ENCODE measurements at places on chromosomes 4 and X.

DNA sequence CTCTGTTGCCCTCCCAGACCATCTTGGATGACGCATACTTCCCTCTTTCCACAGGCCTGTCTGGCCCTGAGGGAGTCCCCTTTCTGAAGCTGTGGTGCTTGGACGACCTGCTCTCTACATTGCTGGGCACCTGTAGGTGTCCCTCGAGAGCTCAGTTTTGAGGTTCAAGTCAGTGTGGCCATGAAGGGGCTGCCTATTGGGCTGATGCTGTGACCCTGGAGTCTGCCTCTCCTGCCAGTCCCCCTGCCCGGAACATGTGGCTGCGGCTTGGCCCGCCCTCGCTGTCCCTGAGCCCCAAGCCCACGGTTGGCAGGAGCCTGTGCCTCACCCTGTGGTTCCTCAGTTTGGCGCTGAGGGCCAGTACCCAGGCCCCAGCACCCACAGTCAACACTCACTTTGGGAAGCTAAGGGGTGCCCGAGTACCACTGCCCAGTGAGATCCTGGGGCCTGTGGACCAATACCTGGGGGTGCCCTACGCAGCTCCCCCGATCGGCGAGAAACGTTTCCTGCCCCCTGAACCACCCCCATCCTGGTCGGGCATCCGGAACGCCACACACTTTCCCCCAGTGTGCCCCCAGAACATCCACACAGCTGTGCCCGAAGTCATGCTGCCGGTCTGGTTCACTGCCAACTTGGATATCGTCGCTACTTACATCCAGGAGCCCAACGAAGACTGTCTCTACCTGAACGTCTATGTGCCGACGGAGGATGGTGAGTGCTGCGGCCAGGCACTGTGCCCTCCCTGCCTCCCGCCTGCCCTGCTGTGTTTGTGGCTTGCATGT is 3.0 kb downstream of the NLGN3 start:
- no peak for DNase-seq

- DNase-seq: no peak
Observed at GRCh38 chr4:10667701-10668326, 16.8 kb downstream of the CLNK start.

DNA sequence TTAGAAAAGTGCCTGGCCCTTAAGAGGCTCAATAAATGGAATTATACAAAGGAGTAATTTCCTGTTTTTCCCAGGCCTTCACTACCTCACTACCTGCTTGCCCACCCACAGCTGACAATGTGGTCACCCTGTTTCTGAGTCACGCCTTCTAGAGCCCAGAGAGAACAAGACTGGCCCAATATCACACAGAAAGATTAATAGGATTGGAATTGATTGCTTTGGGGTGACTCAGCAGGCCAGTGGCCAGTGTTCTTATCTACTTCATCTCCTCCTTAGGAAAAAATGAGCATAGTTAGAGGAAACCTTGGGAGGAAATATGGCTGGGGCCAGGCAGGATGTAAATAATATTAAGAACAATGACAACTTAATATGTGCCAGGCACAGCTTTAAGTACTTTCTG is 4.5 kb upstream of the FGF16 start:
- DNase-seq: no peak

- DNase-seq: no peak
Observed at GRCh38 chrX:77060572-77060971, 386.6 kb upstream of the FGF16 start.

DNA sequence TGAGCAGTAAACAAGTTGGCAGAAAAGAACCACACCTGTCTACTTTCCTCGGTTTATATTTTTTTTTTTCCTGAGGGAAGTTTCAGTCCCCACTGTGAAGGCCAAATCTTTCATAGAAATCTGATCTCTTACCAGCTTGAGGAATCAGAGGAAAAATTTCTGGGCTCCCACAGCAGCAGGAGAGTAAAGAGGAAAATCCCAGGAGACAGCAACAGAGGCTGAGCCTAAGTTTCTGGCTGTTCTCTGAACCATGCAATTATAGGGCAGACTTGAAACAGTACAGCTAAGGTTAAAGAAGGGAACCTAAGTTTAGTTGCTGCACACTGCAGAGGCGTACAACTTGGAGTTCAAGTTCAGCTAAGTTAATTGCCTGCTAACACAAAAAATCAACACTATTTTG is 1090.9 kb upstream of the INTU start:
- no peak for DNase-seq

- no peak for DNase-seq
Observed at GRCh38 chrX:65451663-65452062, 82.9 kb downstream of the LAS1L start.

- DNase-seq: no peak
Observed at GRCh38 chr4:128528793-128529553, 241.4 kb upstream of the PGRMC2 start.

DNA sequence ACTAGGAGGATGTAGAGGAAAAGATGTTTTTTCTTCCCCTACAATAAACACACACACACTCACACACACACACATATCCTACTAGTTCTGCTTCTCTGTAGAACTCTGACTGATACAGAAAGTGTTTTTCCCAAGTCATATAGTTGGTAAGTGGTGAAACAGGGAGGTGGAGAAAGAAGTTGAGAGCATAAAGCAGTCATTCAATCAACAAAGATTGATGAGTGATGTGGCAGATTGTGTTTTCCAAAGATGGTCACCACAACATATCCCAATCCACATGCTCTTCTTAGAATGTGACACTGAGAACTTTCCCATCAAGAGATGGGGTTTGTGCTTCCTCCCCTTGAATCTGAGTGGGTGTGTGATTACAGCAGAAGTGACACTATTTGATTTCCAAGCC is 123.4 kb upstream of the ATP6AP2 start:
- DNase-seq: no peak

DNA sequence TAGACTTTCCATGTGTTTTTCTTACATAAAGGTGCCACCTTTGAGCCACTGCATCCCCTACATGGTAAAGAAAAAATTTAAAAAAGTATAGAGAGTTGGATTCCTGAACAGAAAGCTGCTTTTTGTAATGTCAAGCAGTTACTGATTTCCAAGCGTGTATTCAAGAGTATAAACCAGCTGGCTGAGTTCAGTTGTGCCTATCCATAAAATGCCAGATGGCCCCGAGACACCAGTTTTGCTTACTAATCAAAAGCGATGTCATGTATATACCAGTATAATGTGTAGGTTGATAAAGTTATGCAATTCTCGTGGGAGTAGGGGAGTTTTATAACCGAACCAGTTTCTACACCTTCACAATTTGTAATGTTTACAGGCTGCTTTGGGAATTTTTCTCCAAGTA is 26.2 kb upstream of the PNPLA4 start:
- DNase-seq: no peak

DNA sequence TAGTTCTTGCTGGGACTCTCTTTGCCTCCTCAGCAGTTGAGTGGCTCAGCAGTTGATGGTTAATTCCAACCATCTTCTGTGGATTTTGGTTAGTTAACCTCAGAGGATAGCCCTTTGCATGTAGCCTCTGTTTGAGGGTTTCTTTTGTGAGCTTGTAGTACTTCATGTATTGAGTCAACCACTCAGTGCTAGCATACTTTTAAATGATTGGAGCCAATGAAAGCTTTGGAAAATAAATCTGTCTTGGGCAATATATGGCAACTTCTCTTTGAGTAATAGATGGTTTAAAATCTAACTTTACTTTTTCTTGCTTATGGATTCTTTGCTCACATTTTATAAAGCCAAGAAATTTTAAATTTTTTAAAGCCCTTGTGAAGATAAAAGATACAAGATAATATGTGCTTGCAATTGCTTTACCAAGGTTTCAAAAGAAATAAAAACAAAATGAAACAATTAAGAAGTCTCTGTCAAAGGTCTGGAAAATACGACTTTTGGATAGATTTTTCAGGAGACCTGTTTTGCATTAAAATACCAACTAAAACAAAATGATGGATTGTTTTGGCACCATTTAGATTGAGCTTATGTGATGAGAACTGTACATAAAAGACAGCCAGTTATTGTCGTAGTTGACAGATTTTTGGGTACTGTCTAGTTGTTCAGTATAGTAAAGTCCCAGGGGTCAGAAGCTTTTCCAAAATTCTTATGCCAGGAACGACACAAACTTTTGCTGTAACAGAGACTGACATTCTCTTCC is 181.9 kb downstream of the SPRY1 start:
- DNase-seq: no peak

- no peak for DNase-seq
Observed at GRCh38 chrX:12113321-12113720, 25.0 kb upstream of the FRMPD4 start.

DNA sequence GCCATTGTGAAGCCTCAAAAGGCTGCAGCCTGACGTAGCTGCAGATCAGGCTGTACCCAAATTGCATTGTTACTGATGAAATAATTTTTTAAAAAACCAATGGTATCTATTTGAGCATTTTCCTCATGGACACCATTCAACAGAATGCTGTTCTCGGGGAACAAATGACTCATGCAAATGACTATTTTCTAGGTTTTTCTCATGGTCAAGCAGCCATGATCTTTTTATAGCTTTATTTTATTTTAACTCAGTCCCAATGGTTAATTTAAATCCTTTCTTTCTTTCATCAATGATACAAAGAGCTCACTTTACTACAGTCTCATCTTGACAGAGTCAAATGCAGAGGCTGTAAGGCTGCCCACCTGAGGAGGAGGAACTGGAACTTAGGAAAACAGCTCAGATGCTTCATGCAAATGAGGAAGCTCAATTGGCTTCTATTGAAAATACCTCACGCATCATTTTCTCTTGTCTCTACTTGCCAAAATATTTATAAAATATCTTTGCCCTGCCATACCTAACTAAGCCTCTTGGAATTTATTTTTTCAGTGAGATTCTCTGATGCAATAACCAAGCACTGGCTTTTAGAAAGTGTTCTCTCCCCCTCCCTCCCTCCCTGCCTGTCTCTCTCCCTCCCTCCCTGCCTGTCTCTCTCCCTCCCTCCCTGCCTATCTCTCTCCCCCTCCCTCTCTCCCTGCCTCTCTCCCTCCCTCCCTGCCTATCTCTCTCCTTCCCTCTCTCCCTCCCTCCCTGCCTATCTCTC is 81.0 kb downstream of the SORBS2 start:
- DNase-seq: no peak

- no peak for DNase-seq
Observed at GRCh38 chr4:87530868-87531267, 1.7 kb upstream of the SPARCL1 start.

GRCh38 chrX:17082831-17083230 is 136.4 kb downstream of the REPS2 start:
- peak; percentile 53 for DNase-seq

GRCh38 chrX:107442914-107443527 is 6.4 kb upstream of the FRMPD3 start:
- DNase-seq: no peak

DNA sequence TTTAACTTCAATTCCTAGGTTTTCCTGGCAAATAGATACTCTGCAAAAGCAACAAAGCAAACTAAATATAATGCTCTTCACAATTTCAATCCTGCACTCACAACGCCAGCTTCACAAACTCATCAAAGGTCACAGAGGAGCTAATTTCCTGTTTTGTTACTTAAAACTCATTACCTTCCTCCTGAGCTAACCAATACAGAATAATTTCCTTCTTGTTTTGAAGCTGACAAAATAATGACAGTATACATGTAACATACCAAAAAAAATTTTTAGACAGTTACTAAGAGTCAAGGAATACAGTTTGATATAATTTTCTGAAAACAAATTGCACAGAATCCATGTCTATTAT is 17.9 kb downstream of the CNOT6L start:
- no peak for DNase-seq

DNA sequence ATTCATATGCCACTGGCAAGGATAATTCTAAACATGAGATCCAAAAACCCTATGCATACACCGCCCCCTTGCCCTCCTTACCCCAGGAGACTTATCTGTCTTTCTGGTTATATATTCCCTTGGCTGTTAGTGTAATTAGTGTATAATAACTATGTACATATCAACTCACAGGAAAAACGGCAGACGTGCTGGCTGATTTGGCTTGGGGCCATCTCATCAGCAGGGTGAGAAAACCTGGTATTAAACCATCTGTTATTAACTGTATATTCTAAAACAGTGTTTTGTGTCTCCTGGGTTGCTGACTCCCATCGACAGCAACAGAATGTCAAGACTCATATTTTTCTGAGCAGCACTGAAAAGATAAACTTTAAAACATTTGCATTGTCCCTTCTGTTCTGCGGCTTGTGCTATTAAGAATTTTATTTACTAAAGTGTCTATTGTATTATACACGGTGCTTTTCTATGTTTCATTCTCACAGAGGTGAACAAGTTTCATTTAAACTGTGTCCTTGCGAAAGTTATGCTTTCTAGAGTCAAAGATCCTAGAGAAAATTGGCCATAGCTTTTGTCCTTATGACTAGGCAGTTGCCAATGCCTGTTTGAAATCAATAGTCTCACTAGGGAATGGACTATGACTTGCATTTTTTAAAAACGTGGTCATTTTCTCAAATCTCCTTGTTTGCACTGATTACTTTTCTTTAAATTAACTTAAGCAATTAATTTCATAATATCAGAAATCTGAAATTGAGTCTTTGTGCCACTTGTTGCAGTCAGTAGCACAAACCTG is 211.5 kb upstream of the MID1 start:
- no peak for DNase-seq

DNA sequence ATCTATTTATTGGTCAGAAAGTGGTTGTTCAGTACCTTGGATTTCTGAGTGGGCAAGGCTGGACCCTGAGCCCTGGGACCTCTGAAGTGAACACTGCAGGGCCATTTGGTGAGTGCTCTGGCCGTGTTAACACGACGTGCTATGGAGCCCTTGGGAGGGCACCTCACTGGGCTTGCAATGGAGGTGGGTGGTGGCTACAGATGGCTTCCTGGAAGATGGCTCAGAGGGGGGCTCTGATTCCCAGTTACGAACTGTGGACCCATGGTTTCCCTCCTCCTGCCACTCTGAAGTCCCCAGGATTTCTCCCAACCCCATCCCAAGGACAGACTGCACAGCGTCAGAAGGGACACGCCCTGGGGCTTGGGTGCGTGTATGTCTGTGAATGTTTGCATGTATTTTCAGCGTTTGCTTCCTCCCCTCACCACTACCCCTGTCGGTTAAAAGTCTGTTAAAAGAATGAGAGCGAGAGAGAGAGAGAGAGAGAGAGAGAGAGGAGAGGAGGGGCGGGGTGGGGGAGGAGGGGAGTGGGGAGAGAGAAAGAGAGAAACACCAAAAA is 3.7 kb upstream of the RHOH start:
- DNase-seq: no peak

DNA sequence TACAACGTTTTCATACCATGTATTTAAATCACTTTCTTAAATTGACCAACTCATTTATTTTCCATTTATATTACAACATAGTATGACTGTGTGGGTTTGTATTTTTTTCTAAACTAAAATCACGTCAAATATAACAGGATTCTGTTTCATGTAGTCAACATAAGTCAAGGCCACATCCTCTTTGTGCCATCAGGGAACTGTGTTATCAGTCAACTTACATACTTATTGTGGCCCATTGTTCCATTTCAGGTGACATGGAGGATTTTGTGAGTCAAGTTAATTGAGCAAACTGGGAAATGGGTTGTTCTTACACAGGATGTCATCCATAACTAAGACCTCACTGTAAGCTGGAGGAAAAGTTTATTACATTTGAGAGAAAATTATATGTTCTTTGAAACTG is 35.9 kb downstream of the STK26 start:
- no peak for DNase-seq

DNA sequence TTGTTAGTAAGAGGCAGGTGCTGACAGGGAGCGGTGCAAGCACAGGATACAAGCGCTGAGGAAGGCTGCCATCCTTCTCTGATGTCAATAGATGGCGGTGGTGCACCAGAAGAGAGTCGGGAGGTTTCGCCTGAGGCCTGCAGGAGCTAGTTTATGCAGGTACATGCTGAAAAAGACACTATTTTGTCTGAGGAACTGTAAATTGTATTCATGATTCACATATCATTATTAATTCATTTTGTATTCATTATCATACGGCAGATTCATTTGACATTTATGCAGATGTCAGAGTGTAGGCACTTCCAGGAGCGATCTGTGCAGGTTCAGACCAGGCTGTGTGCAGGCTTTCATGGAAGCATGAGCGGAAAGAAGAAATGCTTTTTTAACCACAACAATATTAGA is 824.0 kb downstream of the STIM2 start:
- DNase-seq: no peak
